ENCODE measurements at places on chromosomes 11 and 22. TPM values are rescaled to one million over a fixed set of nuclear protein-coding genes. Genes with fewer than 3 reads are reported as not detected.

MYBPC3 gene
- total RNA-seq = 0.09 TPM

OR52E1 gene
- total RNA-seq = not detected

C11orf87 gene
- 0.09 TPM for total RNA-seq

OR52I2 gene
- total RNA-seq = not detected

GLYATL1 gene
- not detected for total RNA-seq

DAGLA gene
- total RNA-seq = 5.4 TPM

OR5A1 gene
- not detected for total RNA-seq

HORMAD2 gene
- not detected for total RNA-seq

ARHGAP42 gene
- 16.8 TPM for total RNA-seq

MMP1 gene
- total RNA-seq = 0.41 TPM

TSGA10IP gene
- total RNA-seq = not detected

Data from uterus (tissue), 4 donors.